ENCODE measurements at places on chromosomes 5 and 9. TPM values are rescaled to one million over a fixed set of nuclear protein-coding genes. Genes with fewer than 3 reads are reported as not detected.

Gene PCDHGA5
- 2.4 TPM for polyA plus RNA-seq

Gene MTAP
- polyA plus RNA-seq, result 30.7 TPM

Gene TTC16
- polyA plus RNA-seq, result 0.07 TPM

Gene ANP32B
- polyA plus RNA-seq, result 159 TPM

Gene SLC6A19
- polyA plus RNA-seq, result not detected

All from muscle of back (tissue), 13 donors.